SJSA1 (cell line): ENCODE measurements at places on chromosomes 1 and 21.

DNA sequence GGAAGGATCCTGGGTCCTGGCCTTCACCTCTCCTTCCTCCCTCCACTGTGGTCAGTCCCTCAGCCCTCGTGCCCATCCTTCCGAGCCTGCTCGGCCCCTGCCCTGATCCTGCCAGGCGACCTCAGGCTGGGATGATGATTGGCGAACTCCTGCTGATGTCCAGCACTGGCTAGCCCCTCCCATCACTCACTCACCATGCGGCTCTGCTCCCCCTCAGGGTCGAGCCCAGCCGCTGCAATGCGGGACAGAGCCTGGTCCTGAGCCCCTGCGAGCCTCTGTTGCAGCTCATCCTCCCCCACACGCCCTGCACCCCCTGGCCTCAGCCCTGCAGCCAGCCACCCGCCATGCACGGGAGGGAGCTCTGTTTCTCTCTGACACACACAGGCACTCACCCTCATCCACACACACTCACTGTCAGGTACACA lies 100.2 kb downstream of the DMRTB1 start:
- no peak for DNase-seq

GRCh38 chr21:45470773-45471524 lies 66.0 kb downstream of the COL18A1 start:
- peak; percentile 67 for DNase-seq

DNA sequence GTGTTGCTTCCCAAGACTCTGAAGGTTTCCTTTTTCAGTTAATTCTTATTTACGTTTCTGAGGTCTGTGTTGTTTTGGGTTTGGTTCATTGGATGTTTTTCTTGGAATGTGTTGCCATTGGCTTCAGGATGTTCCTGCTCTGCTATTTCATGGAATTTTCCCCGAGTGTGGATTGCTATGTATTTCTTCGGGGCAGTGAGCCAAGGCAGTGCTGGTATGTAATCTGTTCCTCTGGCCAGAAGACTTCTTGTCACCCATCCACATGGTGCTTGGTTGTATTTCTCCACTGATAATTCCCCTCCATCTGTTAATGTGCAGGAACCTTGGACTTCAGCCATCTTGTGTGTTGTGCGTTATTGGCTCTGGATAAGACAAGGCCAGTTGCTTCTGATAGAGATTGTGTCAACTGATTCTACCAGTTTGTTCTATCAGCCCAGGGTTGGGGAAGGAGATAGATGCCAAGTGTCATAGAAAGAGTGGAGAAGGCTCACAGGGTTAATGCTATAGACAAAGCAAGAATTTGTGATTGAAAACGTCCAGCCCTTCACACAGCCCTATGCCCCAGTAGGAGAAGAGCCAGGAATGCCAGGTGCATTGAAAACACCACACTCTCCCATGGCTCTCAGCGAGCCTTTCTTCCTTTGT lies 505.2 kb downstream of the PLPP3 start:
- DNase-seq: peak; percentile 59

- DNase-seq: no peak
Observed at GRCh38 chr1:116825207-116825719, 71.0 kb downstream of the CD2 start.

GRCh38 chr1:153597206-153597605 lies 15.7 kb downstream of the S100A16 start:
- DNase-seq: no peak

DNA sequence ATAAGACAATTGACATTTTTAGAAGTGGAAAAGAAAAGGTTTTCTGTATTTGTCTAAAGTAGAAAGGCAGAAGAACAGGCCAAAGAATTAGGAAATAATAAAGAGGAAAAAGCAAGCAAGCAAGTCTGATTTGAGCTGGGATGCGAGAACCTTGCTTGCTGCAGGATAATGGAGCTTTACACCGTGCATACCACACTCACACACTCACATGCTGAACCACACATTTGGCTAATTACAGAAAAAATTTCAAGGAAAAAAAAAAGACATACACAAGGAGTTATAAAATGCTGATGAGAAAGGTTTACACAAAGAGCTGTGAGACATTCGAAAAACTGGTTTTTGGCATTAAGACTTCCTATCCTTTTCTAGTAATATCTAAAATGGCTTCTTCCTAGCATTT lies 593.9 kb downstream of the KIF26B start:
- no peak for DNase-seq

- DNase-seq: peak; percentile 80
Observed at GRCh38 chr1:113042285-113043143, 30.5 kb upstream of the LRIG2 start.

GRCh38 chr1:17597651-17598050 lies 58.2 kb downstream of the ARHGEF10L start:
- DNase-seq: no peak

DNA sequence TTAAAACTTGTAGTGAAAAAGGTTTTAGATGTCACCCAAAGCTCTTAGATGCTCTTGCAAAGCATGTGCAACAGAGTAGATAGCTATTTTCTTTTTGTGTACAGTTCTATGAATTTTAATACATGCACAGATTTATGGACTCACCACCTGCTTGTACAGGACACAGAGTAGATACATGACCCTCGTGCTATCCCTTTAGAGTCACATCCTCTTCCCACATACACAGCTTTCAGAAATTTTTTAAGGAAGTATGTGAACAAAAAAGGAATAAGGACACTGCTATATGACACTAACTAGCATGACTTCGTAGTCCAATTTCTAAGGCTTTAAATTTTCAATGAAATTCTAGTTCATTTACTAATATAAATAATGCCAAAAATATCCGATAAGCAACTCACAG lies 60.9 kb downstream of the ABL2 start:
- DNase-seq: no peak

DNA sequence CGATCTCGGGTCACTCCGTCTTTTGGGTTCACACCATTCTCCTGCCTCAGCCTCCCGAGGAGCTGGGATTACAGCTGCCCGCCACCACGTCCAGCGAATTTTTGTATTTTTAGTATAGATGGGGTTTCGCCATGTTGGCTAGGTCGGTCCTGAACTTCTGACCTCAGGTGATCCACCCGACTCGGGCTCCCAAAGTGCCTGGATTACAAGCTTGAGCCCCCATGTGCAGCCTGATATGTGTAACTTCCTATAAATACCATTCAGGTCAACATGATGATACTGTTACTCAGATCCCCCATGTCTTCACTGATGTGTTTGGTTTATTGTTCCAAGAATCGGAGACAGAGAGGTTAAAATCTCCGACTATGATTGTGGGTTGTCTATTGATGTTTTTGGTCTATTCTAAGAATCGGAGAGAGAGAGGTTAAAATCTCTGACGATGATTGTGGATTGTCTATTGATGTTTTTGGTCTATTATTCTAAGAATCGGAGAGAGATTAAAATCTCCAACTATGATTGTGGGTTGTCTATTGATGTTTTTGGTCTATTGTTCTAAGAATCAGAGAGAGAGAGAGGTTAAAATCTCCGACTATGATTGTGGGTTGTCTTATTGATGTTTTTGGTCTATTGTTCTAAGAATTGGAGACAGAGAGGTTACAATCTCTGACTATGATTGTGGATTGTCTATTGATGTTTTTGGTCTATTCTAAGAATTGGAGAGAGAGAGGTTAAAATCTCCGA lies 17.0 kb downstream of the C1orf159 start:
- DNase-seq: no peak

DNA sequence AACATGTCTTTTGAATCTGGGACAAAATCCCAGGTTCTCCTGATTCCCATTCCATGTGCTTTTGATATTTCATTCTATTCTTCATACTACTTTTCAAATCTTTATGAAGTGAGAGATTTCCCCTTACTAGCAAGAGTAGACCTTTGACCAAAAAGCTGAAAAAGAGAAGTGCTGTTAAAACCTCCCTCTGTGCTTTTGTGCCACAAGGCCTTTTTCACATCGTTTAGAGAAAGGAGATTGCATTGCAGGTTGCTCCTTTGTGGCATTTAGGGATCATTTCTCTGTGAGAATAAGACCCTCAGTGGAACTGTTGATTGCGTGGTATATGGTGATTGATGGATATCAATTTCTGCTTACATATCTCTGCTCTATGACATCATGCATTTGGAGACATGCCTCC lies 148.8 kb downstream of the TGFB2 start:
- no peak for DNase-seq

GRCh38 chr1:202852163-202852904 lies 36.6 kb downstream of the RABIF start:
- DNase-seq: peak; percentile 30

DNA sequence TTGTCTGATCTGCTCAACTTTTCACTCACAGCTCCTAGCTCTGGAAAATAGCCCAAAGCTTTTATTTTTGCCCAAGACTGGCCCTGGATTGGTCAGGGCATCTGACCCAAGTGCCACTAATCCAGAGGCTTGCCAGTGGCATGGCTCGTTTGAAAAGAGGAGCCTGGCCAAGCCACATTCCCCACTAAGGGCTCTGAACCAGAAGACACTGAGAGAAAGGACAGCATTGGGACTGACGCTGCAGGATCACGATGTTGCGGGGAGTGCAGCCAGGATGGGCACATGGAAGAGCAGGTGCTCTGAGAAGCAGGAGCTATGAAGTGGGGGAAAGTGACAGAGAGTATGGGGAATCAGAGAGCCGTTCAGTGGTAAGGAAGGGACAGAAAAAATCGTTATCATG lies 44.9 kb upstream of the TSPAN2 start:
- DNase-seq: no peak

DNA sequence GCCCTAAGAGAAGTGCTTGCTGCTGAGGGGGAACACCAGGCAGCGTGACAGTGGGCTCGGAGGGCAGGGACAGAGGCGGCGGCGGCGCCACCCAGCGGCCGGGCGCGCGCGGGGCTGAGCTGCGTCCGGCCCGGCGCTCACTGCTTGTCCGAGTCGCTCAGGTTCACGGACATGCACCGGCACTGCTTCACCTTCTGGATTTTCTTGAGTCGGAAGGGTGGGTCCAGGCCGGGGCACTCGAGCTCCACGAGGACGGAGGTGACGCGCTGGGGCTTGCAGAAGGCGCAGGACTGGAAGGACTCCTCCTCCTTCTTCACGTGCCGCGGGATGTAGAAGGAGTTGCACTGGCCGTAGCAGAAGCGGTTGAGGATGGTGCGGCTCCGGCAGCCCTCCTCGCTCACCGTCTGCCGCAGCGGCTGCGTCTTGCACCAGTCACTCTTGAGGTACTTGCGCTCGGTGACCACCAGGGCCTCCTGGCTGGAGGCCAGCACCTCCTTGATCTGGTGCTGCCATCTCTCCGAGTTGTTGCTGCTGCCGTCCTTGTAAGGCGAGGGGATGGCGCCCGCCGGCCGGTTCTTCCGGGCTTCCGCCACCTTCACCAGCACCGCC lies 119.0 kb downstream of the GREM2 start:
- no peak for DNase-seq

GRCh38 chr1:198901266-198901665 lies 262.4 kb downstream of the PTPRC start:
- no peak for DNase-seq

GRCh38 chr1:97986041-97987005 lies 65.5 kb upstream of the DPYD start:
- no peak for DNase-seq

DNA sequence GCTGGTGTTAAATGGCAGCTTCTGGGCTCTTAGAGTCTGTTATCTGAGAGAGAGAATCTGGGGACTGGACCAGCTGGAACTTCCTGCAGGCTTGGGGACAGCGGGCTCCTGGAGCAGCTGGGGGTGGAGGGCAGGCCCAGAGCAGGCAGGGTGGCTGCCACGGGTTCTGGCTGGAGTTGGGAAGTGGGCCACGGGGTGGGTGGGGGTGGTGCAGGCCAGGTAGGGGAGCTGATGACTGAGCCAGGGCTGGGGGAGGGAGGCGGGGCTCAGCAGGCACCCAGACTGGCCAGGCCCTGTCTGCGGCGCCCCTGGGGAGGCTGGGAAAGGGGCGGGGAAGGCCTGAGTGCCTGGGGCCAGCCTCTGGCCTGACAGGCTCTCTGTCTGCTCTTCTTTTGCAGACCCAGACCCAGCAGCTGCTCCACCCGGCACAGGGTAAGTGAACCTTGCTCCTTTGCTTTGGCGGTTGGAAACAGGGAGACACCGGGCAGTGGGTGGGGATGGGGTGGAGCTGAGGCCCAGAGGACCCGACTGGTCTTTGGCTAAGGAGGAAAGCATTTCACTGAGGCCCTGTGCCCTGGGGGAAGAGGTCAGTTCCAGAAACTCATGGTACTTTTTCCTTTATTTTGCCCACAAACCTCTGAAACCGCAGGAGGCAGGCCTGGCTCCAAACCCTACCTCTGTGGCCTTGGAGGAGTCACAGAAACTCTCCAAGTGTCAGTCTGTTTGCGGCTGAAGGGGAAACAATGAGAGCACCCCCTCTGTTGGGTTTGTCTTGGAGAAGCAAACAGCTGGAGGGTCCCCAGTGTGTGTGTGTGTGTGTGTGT lies 48.8 kb downstream of the ARHGEF10L start:
- peak; percentile 74 for DNase-seq

DNA sequence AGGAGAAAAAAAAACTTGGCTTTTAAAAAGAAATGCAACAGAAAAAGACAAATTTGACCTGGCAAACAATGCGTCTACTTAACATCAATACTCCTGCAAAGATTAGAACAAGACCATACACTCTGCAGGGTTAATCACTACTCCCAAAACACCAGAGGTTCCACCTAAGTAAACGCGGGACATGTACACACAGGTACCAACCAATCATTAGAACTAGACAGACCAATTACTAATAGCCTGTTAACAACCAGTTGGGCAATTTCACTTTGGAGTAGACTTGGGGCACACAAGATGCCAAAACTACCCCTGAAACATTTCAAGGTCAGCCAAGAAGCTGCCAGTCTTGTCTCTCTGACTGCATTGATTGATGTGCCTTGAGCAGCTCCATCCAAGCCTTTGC lies 125.8 kb downstream of the RRAGC start:
- no peak for DNase-seq

DNA sequence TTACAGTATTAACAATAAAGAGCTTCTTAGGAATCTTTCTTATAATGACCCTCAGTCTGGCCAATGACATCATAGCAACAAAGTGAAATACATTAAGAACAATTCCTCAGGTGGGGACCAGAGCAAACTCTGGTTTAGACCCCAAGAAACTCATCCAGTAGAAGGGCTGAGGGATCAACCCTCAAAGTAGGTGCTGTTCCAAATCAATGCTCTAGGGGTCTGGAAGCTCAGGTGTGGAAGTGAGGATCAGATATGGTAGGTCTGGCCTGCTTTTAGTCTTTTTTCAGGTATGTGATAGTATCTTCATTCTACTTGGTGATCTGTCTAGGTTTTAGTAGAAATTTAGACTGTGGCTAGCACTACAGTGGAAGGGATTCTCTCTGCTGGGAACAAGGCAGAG lies 291.7 kb downstream of the PDE4B start:
- no peak for DNase-seq

- DNase-seq: no peak
Observed at GRCh38 chr1:12102066-12102465, 39.0 kb downstream of the TNFRSF8 start.

GRCh38 chr1:228974273-228974672 lies 239.0 kb downstream of the RHOU start:
- no peak for DNase-seq
